ENCODE measurements at places on chromosomes 7 and 10.

GRCh38 chr10:23448802-23449570 lies 10.1 kb downstream of the OTUD1 start:
- no peak for DNase-seq

DNA sequence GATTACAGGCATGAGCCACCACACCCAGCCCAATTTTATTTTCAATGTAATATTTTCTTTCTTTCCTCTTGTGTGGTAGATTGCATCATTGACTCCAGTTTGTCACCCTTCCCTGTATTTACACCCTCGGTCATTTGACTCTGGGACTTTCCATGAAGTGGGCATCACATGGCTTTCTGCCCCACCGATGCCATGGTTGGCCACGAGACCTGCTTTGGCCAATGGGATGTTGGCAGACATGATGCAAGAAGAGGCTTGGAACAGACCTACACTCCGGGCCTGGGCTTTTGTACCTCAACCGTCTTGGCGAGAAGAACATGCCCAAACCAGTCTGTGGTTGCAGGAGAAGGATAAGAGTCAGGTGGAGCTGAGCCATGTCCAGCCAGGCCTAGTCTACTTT lies 38.8 kb upstream of the CACUL1 start:
- DNase-seq, result no peak

- DNase-seq, result no peak
These were observed 248.7 kb upstream of the NPVF start for GRCh38 chr7:25476863-25477499.

DNA sequence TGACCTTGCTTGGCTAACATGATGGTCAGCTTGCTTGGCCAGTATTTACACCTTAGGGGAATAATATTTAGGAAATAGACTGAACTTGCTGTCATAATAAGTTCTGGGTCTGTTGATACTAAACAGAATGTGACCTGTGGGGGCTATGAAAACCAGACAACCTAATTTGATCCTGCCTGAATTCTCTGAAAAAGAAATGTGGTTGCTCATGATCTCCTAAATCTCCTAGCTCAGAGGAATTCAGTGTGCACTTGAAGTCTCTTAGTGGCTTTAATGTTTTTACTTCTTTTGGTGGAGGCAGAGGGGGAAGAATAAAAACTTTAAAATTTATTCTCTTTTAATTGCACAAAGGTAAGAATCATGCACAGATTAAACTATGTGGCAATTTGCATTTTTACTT lies 205.2 kb downstream of the SEC23IP start:
- no peak for DNase-seq

GRCh38 chr10:1343176-1343575 lies 287.0 kb downstream of the WDR37 start:
- DNase-seq, result no peak

- DNase-seq, result no peak
These were observed 39.1 kb downstream of the PODXL start for GRCh38 chr7:131517218-131517923.

DNA sequence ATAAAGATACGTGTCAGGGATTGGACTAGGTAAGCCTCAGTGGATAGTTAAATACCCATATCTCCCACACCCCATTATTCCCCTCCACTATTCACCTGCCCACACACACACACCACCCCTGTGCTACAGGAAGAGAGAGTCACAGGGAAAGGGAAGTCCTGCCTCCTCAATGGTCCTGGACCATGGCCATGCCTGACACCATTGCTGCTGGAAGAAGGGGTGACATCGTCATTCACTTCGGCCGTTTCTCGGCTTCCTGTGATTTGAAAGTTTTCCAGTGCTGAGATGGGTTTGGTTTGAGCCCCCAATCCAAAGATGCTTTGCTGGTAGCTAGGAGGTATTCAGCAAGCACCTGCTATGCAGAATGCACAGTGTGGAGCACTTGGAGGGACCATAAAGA lies 18.5 kb downstream of the PRKAG2 start:
- no peak for DNase-seq

GRCh38 chr7:137890449-137890921 lies 43.7 kb upstream of the DGKI start:
- no peak for DNase-seq

- no peak for DNase-seq
These were observed 20.1 kb downstream of the IFIT3 start for GRCh38 chr10:89347701-89348457.

GRCh38 chr10:72638586-72639440 lies 12.9 kb upstream of the MICU1 start:
- DNase-seq, result no peak

GRCh38 chr7:131554880-131555516 lies 1.4 kb downstream of the PODXL start:
- no peak for DNase-seq

DNA sequence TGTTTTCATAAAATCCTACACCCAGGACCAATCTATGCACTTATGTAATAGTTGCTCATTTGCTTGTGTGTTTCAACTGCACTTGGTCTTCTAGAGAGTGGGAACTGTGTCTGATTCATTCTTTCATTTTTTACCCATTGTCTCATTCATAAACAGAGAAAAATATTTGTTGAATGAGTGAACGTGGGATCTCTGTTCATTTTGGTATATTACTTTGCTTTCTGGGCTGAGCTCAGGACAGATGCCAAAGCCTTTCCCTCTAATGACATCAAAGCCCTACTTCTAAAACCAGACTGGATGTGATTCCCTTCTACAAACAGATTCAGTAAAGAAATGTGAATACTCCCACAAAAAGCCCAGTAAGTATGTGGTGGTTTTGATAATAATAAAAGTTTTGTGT lies 145.2 kb downstream of the ST7 start:
- DNase-seq, result no peak

DNA sequence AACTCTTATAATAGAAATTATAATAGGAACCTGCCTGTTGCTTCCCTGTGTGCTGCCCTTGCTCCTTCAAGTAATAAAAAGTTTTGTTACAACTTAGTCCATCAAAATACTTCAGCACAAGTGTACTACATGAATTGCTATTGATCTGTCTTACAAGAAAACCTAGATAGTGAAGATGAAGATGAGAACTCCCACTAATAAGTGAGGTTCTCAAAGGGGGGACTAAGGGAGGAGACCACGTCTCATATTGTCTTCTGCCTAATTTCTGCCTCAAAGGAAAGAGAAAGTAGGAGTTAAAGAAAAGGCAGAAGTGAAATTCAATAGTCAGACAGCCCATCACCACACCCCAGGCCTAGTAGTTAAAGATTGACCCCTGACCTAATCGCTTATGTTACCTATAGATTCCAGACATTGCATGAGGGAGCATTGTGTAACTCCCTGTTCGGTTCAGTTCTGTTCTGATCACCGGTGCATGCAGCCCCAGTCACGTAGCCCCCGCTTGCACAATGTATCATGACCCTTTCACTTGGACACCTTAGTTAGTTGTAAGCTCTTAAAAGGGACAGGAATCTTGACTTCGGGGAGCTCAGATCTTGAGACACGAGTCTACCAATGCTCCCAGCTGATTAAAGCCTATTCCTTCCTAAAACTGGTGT lies 18.2 kb upstream of the CHST3 start:
- no peak for DNase-seq

DNA sequence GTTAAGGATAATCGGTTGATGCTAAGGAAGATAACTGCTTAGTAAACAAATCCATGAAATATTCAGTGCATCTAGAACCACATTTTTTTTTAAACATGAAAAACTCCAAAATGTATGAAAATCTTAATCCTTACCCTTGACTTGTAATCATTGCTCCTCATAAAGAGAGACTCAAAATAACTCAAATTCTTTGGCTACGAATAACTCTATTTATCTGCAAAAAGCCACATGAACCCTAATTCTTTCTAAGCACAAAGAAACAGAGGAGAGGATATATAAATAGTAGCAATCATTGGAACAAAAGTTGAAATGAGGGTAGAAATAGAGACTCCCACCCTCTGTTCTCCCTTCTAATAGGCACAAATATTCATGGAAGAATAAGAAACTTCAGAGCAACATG lies 40.2 kb downstream of the ANK3 start:
- no peak for DNase-seq

DNA sequence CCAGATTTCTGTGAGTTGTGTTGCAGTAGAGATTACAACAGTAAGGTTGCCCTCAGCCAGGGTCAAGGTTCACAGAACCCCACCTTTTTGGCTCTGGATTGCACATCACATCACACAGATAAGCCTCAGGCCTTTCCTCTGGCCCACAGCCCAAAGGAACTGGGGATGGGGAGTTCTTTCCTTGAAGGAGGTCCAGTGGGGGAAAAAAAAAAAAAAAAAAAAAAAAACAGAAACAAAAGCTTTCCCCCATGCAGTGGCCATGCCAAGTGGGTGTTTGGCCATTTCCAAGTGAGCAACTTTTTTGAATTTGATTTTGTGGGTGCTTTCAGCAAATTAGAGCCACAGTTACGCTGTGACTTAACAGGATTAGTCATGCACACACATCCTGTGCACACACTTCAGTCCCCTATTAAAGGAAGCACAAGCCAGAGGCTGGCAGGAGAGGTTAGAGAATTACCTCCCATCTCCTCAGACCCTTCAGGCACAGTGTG lies 79.3 kb upstream of the NANOS1 start:
- DNase-seq, result no peak

DNA sequence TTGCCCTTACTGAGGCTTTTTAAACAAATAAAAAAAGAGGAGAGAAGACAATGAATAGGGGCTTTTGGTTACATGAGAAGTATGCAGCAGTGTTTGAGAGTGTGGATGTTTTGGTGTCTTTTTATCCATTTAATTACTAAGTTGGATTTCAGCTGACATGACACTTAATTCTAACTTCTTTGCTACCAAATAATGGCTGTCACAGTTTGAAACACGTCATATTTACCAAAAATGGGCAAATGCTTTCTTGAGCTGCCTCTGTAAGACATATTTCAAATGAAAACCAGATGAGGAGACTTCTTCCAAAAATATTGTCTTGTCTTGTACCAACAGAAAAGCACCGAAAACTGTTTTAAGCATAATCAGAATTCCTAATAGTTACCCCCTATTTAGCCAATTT lies 4.0 kb downstream of the ABCB4 start:
- DNase-seq, result no peak

- DNase-seq, result peak; percentile 54
These were observed 83.8 kb upstream of the GPR26 start for GRCh38 chr10:123582084-123582989.

DNA sequence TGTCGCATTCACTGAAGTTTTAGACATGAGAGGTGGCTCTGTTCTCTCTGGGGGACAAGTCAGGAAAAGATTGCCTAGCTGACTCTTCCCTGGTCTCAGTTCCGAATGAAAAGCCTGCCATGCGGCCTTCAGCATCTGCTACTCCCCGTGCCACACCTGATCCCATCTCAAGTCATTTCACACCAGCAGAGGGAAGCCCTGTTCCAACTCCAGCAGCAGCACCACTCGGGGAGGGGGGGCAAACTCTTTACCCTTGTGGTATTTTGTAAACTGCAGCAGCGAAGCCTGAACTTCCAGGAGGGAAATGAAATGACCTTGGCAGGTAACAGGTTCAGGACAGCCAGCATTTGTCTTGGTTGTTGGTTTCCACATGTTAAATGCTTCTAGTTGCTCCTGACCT lies 13.8 kb downstream of the LRRC4 start:
- no peak for DNase-seq

GRCh38 chr7:118259115-118259514 lies 34.6 kb downstream of the ANKRD7 start:
- DNase-seq, result no peak

DNA sequence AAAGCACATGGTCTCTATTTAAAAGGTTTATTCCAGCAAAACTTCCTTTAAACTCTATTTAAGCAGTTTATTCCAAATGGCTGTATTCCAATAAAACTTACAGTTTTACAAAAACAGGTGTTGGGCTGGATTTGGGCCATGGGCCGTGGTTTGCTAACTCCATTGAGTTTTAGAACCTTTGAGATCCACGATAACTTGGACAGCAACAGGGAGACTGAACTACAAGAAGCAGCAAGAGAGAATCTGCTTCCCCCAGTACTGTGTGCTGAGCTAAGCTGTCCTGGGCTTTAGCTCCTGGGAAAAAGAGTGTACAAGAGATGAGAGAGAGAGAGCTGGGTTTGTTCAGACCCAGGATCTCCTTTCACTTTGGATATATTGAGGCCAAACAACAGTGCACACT lies 204.0 kb upstream of the CELF2 start:
- no peak for DNase-seq

DNA sequence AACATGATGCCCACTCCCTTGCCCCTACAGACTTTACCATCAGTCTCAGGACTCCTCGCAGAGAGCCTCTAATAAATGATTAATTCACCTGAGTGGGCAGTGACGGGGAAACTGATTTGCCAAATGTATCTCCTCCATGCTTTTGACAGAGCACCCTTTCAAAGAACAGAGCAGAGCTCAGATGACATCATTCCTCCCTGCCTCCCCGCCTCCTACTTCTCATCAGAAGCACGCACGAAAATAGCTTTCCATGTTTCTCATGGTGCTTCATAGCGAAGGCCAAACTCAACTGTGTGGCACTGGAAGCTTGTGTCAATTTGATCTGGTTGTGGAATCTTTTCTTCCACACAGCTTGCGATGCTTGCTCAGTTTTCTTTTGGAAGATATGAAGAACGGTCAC lies 442.5 kb downstream of the RPS24 start:
- DNase-seq, result no peak

- no peak for DNase-seq
These were observed 166.2 kb downstream of the CPEB3 start for GRCh38 chr10:92124616-92125143.

GRCh38 chr7:103879928-103880600 lies 109.4 kb downstream of the RELN start:
- DNase-seq, result no peak

- DNase-seq, result no peak
These were observed 92.6 kb downstream of the JAZF1 start for GRCh38 chr7:28088032-28088431.

GRCh38 chr10:97336942-97337831 lies 2.7 kb upstream of the FRAT2 start:
- no peak for DNase-seq

- peak; percentile 26 for DNase-seq
These were observed 33.8 kb upstream of the RBM20 start for GRCh38 chr10:110610308-110610774.

- DNase-seq, result no peak
These were observed 442.0 kb downstream of the SORCS1 start for GRCh38 chr10:106722524-106722923.

DNA sequence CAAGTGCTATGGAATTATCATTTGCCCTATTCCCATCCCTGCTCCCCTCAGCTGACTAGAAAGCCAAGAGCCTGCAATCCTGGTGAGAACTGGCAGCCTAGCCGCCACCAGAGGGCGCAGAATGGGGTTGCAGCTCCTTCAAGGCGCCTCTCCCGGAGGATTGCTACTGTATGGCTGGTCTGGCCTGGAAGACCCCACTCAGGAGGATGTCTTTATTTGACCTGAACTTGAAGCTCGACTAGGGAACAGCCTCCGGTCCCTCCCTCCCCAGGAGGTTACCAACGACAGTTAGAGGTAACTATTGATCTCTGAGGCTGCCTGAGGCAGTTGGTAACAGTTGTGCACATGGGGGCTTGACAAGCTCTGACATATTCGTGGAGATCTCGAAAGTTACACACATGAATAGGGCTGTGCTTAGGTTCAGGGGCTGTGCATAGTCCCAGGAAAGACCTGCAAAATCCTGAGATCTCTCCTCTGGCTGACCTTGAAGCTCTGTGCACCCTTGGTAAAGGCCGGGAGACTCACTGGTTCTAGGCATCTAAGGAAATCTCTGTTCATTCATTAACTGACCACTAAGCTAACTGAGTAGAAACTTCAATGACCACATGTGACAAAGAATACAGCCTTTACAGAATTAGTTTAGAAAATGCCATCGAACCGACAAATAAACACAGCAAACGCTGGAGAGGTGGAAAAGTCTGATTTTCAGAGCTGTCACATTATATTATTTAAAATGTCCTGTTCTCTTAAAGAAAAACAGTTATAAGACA lies 65.7 kb downstream of the TSPAN12 start:
- DNase-seq, result peak; percentile 40

- DNase-seq, result no peak
These were observed 127.0 kb downstream of the SEC23IP start for GRCh38 chr10:120019568-120019967.

Data from activated T-cell treated with anti-CD3 and anti-CD28 coated beads for 48 hours (primary cell).